Retina (tissue), 1 donor: ENCODE measurements at places on chromosomes 6 and 20.

DNA sequence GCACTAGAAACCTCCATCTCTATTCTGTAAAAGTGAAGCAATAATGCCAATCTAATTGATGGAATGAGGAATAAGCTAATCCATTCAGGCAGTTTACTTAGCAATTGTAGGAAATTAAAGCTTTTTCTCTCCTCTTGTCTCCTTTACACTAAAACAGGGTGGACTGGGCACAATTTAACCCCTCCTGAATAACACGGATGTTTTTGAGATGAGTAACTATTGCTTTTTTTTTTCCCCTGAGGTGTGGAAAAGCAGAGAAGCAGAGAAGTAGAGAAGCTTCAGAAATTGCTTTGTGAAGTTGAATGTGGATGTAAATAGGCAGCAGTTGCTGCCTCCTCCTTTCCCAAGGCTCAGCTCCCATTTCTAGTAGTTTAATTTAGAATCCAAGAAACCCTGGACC, 40.0 kb upstream of the GCNT2 start:
- DNase-seq: no peak

- no peak for DNase-seq
These were observed 55.3 kb downstream of the ERMARD start for GRCh38 chr6:169806701-169807100.

GRCh38 chr20:4091490-4092479, 76.4 kb upstream of the RNF24 start:
- peak; percentile 67 for DNase-seq

GRCh38 chr20:38724626-38725147, 401 bp downstream of the SLC32A1 start:
- DNase-seq: peak; percentile 79

DNA sequence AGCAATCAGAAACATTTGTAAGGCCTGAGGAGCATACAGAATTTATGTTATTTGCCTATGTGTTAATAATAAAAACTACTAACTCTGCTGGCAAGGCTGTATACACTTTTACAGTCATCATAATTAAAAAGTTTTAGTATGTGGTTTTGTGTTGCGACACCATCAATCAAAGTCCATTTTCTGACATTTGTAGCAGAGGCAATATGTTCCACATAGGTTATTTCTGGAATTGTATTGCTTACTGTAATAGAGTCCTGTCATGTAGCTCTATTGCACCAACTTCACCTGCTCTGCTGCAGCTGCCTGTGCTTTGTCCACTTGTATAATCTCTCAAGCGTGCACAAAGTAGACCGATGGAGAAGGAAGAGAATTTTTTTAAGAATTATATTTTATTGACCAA, 501.8 kb downstream of the HACE1 start:
- no peak for DNase-seq

DNA sequence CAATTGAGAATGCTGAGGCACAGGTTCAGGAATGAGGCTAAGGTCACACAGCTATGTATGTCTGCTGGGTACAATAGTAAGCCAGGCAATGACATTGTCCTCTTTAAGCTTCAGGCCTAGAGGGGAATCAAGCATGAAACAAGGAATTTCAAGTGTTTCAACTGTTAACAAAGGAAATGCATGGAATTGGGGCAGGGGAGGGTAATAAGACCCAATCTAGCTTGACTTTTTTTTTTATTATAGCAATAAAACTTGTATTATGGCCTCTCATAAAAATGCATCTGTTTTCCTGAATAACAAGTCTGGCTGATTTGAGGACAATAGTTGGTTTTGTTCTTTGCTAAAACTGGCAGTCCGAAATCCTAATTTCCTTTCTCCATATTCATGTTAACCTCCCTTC, 336.7 kb downstream of the CBLN4 start:
- DNase-seq: peak; percentile 1

DNA sequence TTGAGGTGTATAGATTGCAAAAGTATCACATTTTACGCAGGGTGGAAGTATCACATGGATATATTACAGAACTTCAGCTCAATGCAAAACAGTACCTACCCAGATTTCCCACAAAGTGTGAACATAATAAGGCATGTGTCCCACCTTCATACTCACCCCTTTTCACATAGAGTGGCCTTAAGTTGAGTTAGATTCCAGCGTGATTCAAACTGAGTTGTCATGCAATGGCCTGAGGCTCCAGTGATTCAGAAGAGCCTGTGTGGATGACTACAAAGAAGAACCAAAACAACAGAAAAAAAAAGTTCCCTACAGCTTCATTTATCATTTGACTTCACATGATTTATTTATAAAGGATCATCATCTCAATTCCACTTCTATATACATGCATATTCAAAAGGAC, 309.7 kb downstream of the SLC35F1 start:
- no peak for DNase-seq

- no peak for DNase-seq
These were observed 5.6 kb downstream of the TAF4 start for GRCh38 chr20:62059920-62060630.
